HuH-7 (cell line): ENCODE measurements at places on chromosomes 6 and 20.

GRCh38 chr6:165985806-165986299 is 181.8 kb downstream of the TBXT start:
- no peak for DNase-seq

DNA sequence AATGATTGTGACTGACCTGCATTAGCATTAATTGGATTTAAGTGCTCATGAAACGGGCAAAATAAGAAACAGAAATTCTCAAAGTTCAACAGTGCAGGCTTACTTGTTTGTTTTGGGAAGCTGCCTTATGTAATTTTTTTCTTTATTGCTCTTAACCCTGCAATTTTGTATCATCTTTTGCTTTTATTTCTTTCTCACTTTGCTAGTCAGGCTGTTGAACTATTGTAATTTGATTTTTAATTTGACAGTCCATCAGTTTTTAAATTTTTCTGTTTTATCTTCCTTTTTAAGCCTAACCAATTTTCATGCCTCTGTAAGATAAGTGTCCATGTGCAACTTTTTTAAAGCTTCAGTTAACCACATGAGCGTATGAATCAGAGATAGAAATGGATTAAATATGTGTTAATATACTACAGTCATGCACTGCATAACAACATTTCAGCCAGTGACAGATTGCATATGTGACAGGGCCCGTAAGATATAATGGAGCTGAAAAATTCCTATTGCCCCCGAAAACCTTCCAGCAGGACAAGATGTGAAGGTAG is 44.6 kb downstream of the PEX7 start:
- no peak for DNase-seq

- peak; percentile 21 for DNase-seq
These were observed 29.1 kb upstream of the LMBRD1 start for GRCh38 chr6:69825904-69826303.

- DNase-seq: no peak
These were observed 155.1 kb downstream of the CD83 start for GRCh38 chr6:14272737-14273085.

DNA sequence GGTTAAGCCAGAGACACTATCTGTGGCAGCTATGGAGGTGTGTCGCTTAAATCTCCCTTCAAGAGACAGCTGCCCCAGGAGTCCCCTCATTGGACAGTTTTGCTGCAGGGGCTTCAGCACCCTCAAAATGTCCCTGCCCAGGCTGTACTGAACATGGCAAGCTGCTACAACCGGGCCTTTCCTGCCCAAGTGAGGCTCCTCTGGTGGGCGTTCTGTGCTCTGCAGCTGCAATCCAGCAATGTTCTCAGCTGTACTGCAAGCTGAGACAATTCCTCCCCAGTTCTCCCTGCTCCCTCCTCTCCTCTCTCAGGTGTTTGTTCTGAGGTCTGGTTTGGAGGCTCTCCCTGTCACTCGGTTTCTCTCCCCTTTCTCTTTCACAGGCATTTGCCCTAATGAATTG is 190.8 kb upstream of the LAMP5 start:
- DNase-seq: peak; percentile 69

DNA sequence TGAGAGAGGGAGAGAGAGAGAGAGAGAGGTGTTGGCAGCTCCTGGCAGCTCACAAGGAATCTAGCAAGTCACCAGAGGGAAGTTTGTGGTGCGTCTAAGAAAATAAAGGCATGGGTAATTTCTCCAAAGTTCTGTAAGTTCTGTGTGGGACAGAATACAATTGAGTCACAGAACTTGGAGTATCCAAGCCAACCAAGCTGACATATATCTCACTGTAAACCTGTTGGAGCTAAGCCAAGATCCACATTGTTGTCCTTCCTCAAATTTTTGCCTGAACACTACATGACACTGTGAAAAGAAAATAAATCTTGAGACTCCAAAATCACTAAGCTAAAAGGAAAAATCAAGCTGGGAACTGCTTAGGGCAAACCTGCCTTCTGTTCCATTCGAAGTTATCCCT is 436.7 kb downstream of the MEI4 start:
- no peak for DNase-seq

DNA sequence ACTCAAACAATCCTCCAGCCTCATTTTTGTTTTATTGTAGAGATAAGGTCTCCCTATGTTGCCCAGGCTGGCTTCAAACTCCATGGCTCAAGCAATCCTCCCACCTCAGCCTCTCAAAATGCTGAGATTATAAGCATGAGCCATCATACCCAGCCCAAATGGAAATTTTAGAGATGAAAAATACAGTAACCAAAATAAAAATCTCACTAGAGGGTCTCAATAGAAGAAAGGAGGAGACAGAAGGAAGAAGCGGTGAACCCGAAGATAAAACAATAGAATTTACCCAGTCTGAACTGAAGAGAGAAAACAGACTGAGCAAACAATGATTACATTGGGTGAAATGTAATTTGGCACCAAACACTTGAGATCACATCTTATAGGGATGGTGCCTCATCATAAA is 16.7 kb upstream of the OLIG3 start:
- no peak for DNase-seq

DNA sequence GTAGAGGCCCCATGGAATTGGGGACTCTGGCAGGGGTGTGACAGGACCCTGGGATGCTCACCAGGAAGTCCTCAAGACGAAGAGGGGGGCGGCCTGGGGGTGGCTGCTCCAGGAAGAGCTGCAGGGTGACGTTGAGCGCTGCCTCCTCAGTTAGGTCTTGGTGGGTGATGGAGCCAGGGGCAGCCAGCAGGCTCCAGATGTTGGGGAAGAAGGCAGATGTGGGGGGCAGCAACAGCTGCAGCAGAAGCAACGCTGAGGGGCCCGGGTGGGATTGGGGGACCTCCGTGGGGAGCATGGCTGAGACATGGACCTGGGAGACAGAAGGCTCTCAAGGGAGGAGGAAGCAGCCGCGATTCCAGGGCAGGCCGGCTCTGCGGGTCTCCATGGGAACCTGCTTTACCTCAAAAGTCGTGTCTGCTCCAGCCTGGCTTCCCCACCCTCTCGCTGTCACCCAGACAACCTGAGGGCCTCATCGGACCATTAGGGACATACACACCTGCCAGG is 591 bp downstream of the VWA7 start:
- no peak for DNase-seq

GRCh38 chr20:60242836-60243505 is 284.7 kb downstream of the CDH26 start:
- no peak for DNase-seq
